ENCODE measurements at places on chromosomes 2 and 18.

DNA sequence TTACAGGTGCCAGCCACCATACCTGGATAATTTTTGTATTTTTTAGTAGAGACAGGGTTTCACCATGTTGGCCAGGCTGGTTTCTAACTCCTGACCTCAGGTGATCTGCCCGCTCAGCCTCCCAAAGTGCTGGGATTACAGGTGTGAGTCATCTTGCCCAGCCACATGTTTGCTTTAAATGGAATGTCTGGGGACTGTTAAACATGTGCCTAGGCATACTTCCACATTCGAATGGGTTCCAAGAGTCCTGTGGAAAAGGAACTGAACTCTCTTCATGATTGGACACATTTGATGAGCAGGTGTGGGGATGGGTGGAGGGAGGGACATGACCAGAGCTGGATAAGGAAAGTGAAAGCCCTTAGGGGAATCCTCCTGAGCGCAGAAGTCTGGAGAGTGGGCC, 58.4 kb upstream of the GREB1L start:
- DNase-seq: no peak

DNA sequence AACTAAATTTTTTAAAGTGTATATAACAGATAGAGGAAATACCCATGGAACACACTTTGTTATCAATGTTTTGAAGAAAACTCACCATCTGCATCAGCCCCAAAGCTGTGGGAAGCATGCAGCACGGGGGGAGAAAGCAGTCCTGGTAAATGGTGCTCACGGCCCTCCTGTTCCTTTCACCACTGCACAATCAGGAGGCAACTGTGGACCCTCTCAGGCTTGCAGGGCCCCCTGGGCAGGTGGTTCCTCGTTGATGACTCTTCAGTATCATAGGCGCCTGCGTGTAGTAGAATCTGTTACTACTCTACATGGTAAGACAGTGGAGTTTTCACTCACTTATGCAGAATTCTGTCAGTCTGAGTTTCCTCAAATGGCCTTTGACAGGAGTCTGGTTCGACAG, 4.9 kb upstream of the CNDP1 start:
- DNase-seq: no peak

DNA sequence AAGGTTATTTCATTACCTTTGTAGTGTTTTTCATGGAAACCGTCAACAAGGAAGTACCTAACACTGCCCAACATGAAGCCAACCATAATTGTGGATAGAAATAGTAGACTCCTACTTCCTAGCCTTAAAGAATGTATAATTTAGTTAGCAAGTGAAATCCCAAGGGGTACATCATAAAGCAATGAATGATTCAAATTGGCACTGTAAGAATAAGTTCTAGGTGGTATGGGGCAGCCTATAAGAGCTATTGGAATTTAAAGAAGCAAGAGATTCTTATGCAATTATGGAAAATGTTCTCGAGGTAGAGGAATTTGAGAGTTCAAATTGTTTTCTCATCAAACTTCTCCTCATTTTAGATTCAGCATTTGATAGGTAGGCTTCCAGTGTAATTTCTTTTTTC, 157.9 kb downstream of the FMNL2 start:
- no peak for DNase-seq

DNA sequence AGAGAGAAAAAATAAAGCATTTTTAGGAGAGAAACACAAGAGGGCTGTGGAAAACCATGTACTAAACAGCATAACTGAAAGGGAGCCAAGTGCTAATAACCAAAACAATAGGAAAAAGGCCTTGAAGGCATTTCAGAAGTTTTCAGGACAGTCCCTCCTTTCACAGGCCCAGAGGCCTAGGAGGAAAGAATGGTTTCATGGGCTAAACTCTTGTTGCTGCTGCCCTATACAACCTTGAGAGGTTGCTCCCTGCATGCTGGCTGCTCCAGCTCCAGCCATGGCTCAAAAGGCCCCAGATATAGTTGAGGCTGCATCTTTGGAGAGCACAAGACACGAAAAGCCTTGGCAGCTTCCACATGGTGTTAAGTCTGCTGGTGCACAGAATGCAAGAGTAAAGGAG, 267.4 kb upstream of the LRP1B start:
- DNase-seq: no peak

GRCh38 chr18:13447621-13448334, 229.2 kb downstream of the LDLRAD4 start:
- peak; percentile 80 for DNase-seq

GRCh38 chr2:212816267-212816666, 277.7 kb upstream of the ERBB4 start:
- no peak for DNase-seq

- DNase-seq: no peak
Measured at GRCh38 chr2:4101936-4102335, 398.6 kb downstream of the DCDC2C start.

DNA sequence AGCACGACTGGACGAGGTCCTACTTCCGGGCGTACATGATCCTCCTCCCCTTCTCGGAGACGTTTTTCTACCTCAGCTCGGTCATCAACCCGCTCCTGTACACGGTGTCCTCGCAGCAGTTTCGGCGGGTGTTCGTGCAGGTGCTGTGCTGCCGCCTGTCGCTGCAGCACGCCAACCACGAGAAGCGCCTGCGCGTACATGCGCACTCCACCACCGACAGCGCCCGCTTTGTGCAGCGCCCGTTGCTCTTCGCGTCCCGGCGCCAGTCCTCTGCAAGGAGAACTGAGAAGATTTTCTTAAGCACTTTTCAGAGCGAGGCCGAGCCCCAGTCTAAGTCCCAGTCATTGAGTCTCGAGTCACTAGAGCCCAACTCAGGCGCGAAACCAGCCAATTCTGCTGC, 24.8 kb downstream of the LYPD1 start:
- no peak for DNase-seq

DNA sequence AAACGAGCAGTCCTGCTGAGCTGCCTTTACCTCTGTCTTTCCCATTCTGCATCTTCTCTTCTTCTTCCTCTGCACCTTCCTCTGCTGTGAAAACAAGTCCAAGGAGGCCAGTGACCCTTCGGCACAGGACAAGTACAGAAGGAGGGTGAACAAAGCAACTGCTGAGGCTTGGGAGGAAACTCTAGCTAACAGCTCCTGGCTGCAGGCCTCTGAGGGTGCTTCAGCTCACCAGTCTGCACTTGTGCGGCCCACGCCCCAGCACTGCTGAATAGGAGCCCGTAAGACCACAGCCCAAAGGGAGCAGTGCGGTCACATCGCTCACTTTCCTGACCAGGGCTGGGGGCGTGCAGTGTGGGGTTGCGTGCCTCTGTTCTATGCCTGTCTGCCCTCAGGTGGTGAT, 42.1 kb upstream of the DNMT3A start:
- DNase-seq: no peak

- DNase-seq: no peak
Measured at GRCh38 chr2:239936838-239937581, 88.1 kb downstream of the NDUFA10 start.

- peak; percentile 90 for DNase-seq
Measured at GRCh38 chr18:47163241-47163640, 12.9 kb downstream of the IER3IP1 start.

DNA sequence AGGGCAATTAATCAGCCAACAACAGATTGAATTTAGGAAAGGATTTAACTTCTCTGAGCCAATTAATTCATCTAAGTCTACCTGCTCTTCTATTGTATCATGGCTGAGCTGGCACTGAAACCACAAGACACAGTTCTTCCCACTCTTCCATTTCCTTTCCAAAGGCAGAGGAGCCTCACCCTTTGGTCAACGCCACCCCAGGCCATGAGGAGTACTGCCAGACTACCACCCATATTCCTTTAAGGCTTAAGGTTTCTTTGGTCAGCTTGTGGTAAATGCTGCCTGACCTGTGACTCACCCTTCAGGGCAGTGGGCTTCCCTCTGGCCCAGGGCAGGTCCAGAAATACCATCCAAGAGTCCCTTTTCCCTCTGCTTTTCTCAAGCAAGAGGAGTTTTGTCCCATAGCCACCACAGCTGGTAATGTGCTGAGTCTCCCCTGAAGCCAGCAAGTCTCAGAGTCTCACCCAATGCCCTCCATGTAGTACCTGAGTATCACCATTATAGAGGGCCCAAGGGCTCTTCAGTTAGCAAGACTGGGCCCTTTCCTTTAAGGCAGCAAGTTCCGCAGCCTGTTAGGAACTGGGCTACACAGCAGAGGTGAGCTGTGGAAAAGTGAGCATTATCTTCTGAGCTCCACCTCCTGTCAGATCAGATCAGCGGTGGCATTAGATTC, 900.5 kb upstream of the CRIM1 start:
- peak; percentile 31 for DNase-seq

GRCh38 chr18:52045946-52046675, 293.9 kb upstream of the DCC start:
- DNase-seq: no peak

GRCh38 chr2:142866426-142866825, 11.0 kb upstream of the KYNU start:
- DNase-seq: no peak

DNA sequence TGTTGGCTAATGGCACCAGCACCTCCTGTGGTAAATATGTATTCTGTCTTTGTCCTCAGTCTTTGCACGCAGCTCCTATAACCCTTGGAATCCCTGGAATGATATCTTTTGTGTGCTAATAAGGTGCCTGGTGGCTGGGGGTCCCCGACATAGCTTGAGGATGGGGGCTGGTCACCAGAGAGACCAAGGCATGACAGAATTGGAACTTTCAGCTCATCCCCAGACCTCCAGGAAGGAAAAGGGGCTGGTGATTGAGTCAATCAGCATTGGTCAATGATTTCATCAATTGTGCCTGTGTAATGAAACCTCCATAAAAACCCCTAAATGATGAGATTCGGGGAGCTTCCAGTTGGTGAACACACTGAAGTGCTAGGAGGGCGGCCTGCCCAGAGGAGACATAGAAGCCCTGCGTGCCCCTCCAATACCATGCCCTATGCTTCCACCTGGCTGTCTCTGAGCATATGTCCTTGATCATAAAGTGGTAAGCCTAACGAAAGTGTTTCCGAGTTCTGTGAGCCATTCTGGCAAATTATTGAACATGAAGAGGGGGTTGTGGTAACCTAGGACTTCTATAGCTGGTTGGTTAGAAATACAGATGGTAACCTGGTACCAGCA, 26.6 kb upstream of the KCMF1 start:
- DNase-seq: no peak

GRCh38 chr2:44940732-44941464, 604 bp upstream of the SIX3 start:
- DNase-seq: no peak

DNA sequence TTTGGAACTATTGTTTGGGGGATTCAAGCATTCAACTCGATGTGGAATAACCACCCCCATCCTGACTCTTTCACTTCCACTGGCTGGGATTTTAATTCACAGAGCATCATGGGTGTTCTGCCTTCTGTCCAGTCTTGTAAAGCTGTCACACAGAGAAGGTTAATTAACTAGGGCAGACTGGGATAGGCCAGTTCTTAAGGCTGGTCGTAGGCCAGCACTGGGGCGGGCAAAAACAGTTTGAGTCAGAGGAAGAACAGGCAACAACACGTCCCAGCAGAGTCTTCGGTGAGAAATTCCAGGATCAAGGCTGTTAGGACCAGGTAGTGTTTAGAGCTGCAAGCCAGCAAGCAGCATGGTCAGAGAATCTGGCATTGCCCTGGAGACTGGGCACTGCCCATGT, 4.0 kb upstream of the RNF152 start:
- DNase-seq: no peak

- no peak for DNase-seq
Measured at GRCh38 chr18:28422577-28422976, 245.6 kb upstream of the CDH2 start.

GRCh38 chr2:15639323-15640251, 47.9 kb downstream of the DDX1 start:
- DNase-seq: no peak

- DNase-seq: no peak
Measured at GRCh38 chr18:22998344-22998743, 65.2 kb downstream of the RBBP8 start.

DNA sequence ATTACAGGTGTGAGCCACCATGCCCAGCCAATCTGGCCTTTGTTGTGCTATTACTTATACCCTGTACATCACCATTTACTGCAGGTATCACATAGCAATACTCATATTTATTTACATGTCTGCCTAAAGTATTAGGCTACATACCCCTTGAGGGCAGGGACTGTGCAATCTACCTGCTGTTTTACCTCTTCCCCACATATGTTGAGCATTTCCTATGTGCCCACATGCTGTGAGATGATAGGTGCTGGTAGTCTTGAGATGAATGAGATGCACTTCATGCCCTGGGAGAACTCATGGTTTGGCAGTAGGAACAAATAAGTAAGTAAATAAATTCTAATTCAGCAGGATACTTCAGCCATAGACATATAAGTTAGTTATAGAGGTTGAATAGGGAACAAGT, 59.2 kb downstream of the TTC39C start:
- no peak for DNase-seq

Data from kidney glomerular epithelial cell (primary cell).